Stimulated activated CD4-positive, alpha-beta T cell treated with anti-CD3 and anti-CD28 coated beads, TNF-alpha, amount 100 ng/mL, for 1 hour (primary cell): ENCODE measurements at places on chromosomes 12 and 14.

GRCh38 chr12:89225808-89226411, 126.4 kb downstream of the DUSP6 start:
- no peak for DNase-seq

DNA sequence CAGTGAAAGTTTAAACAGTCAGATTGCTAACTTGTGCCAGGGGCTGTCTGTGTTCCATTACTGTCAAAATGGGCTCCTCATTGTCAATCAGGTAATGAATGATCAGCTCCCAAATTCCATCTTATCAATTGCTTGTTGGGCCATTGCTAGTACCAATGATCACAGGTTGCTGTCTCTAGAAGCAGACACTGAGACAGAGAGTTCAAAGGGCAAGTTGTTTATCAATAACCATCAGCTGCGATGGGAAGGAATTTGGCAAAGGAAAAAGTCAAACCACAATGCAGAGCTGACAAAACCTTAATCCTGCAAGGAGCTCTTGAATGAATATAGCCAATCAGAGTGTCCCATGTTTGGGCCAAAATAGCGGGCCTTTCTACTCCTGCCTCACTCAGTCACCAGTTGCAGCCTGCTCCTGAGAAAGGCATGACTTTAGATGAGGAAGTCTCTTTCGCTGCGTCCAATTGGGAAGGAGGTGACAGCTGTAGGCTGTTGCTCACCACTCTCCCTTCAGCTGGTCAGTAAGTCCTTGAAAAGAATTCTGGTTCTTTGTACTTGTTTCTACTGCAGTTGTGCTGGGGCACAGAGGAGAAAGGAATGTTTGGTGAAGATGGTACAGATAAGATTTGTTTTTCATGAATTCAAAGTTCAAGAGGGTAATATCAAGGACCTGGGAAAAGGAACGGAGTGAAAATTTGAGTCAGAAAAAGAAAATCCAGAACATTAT, 179.2 kb upstream of the PDE3A start:
- DNase-seq = no peak

- DNase-seq = no peak
These were observed 23.4 kb downstream of the DDX47 start for GRCh38 chr12:12836571-12836970.

GRCh38 chr14:91912035-91912434, 35.5 kb downstream of the FBLN5 start:
- no peak for DNase-seq

DNA sequence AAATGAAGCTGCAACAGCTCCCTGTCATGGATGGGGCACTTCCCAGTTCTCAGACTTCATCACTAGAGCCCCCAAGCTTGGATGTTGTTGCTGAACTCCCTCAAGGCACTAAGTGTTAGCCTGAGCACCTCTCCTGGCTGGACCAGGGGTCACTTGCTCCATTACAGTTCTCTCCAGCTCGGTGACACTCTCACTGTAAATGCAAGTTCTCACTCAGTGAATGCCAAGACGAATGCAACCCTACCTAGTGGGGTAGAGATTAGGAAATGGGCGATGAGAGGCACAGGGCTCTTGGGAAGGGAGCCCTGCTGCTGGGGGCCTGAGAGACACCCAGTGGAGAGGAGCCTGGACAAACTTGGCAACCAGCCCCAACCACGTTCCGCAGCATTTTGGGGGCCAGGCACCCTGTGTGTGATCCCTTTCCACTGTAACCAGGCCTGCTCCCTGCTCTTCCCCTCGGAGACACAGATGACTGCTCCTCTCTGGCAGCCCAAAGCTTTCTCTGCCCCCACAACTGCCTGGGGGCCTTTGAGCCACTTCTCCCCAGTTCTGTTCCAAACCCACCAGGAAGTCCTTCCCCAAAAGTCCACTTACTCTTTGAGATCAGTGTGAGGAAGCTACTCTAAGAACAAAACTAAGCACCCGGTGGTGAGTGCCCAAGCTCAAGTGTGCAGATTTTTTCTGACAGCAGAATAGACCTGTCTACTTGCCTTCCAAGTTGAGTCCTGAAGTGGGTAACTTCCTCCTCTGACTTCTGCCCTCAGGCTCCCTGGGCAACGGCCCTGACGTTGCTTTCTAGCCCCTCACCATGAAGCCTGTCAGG, 8.0 kb upstream of the SELPLG start:
- DNase-seq = no peak

DNA sequence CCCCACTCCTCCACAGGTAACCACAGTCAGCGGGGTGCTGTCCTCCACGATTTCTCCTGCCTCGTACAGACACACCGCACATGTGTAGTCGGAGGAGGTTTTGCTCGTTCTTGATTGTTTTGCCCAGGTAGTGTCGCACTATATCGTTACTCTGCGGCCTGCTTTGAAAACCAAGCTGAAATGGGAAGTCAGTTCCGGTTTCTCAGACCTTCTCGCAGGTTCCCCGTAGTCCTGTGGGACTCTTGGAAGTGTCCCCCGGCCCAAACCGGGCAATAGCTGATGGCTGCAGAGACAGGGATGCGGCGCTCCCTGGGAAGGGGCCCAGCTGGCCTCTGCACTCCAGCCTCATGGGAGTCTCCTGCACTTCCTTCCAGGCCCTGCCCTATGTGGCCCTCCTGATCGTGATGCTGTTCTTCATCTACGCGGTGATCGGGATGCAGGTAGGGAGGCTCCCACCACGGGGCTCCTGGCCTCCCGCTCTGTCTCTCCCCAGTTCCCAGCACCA, 141.3 kb upstream of the FKBP4 start:
- DNase-seq = no peak

GRCh38 chr14:104571246-104571645, 8.3 kb upstream of the C14orf180 start:
- no peak for DNase-seq

DNA sequence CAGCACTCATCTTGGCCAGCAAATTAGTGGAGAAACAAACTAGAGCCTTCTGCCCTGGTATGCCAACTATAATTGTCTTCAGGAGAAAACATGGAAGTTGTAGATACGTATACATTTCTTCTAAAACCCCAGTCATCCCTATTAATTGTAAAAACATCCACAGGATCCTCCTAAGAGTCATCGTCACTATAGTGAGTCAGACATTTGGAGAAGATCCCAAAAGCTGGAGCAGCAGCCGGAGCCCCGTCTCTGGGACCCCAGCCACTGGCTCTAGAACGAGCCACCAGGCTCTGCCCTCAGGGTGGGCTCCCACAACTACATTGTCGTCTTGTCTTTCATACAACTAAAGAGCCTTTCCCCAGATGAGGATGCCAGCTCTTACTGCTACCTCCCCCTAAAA, 15.5 kb downstream of the PRKAB1 start:
- no peak for DNase-seq

GRCh38 chr12:108000111-108000510, 129.0 kb upstream of the WSCD2 start:
- DNase-seq = no peak

GRCh38 chr12:68199127-68199526, 26.5 kb downstream of the IL26 start:
- no peak for DNase-seq

DNA sequence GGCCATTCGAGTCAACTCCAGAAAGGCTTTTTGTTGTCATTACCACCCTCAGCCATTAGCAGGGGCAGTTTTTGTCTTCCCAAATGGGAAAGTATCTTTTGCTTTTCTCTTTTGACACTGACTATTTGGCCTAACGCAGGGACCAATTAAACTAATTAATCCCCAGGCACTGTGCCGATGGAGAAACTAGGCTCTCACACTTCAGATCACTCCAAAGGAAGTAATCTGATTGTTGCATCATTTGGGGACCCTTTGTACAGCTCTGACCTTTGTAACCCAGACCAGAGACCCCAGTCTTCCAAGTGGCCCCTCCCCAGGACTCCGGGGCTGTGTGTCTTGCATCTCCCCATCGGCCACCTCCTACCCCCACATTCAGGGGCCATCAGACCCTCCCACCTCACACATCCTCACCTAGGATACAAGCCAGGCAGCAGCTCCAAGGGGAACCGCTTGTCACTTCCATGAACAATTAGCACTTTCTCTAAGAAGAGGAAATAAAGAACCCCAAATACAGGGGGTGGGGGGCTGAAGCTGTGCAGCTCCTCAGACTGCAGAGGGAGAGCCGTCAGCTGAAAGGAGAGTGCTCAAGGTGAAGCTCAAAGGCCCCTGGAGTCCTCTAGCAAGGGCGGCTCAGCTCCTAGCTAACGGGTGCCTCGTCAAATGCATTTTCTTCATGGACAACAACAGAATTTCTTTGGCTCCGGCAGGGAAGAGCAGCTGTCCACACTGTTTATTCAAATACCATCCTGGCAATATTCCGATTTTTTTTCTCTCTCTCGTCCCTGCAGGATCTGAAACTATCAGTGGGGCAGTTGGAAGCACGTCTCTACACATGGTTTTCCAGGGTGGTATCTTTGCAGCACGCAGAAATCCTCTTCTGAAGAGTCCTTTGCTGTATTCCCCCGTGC, 64.3 kb upstream of the DIO3 start:
- DNase-seq = no peak

GRCh38 chr12:62135553-62136200, 124.5 kb upstream of the USP15 start:
- no peak for DNase-seq

GRCh38 chr12:109440851-109441490, 36.1 kb downstream of the KCTD10 start:
- DNase-seq = no peak

DNA sequence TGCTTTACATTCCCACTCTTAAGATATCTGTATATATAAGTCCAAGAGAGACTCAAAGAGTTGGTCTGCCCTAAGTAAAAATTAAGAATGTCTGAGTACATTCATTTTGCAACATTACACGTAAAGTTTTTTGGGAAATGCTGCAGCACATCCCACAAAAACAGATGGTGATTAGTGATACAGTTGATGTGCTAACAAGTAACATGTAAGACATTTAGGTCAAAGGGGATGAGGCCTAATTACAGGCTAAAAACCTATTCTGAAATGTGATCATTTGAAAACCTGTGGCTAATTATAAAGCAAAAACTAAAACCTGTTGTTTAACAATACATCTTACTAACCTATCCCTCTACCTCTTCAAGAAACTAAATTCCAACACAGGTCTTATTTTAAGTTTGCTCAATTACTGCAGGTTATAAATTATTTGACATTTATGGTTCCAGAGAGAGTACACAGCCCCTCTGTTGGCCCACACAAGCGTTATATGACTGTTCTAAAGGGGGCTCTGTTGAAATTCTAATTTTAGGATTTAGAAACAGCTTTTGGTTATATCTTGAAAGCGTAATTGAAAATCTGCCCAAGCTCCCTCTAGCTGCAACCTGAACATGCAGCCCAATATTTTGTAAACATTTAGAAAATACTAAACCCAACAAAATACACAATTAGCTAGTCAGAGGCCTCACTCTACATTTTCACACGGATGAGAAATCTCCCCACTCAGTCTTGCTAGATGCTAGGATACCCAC, 42.9 kb downstream of the BRAP start:
- DNase-seq = no peak

DNA sequence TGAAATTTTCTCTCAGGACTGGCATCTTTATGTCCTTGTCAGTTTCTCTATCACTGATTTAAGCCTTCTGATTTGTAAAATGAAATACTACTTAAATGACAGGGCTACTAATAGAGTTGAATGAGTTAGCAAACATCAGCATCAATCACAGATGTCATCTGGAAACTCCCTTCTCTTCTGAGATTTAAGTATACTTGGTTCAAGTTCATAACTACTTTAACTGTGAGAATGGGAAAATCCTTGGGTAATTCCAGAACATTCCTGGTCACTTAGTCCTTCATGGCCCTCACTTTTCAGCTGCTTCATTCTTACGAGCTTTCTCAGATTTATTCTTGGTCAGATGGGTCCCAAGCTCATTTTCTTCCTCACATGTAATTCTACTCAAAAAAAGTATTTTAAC, 1655.3 kb upstream of the FLRT2 start:
- no peak for DNase-seq

DNA sequence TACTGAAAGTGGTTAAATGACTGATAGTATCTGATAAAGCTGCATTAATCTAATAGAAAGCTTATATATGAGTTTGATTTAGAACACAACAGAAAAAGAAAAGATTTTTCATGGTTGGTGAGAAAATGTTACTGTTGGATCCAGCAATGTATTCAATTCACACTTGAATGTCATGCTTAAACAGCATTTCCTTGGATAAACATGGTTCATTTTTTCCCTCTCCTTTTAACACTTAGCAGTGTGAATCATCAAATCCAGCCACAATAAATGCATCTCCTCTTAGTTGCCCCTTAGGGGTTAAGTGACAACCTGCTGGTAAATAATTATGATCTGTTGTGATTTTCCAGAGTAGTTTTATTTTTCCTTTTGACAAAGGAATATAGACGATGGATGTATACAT, 74.9 kb upstream of the GRIP1 start:
- no peak for DNase-seq

GRCh38 chr14:60101786-60102185, 10.1 kb downstream of the PCNX4 start:
- DNase-seq = no peak

DNA sequence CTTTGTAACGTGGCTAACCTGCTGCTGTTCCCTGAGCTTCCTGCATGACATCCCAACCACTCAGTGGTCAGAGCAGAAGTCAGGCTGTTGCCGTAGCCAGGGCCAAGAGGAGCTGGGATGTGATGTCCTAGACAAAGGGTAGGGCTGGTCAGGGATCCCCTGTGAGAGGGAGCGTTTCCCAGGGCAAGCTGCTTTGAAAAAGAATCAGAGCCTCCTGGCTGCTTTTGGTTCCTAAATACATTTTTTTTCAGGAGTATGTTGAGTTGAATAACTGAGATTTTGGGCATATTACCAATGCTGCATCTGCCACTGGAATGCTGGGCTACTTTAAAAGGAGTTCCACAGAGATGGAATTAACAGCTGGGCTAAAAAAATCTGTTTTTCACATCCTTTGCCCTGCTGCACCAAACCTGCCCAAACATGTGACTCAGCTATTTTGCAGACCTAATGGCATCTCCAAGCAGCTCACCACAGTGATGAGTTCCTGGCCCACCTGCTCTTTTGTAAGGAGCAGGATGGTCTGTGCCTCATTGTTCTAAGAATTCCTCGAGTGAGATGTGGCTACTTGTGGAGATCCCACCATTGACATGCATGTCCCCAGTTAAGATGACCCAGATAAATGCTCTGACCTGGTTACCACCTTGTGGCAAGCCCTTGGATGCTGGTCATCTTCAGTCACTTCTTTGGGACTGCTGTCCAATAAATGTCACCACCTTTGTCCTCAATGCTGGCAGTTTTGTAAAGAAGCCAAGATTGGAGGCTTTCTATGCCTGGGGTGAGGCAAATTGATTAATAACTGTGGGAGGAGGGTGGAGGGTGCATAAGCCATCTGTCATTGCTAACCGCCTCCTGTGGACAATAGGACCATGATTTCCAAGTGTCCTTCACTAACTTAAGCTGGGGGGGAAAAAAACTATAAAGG, 24.1 kb downstream of the ANKRD13A start:
- DNase-seq = no peak

- no peak for DNase-seq
These were observed 1.5 kb upstream of the BDKRB2 start for GRCh38 chr14:96203116-96203515.

- no peak for DNase-seq
These were observed 11.3 kb downstream of the ASB8 start for GRCh38 chr12:48145981-48146380.

DNA sequence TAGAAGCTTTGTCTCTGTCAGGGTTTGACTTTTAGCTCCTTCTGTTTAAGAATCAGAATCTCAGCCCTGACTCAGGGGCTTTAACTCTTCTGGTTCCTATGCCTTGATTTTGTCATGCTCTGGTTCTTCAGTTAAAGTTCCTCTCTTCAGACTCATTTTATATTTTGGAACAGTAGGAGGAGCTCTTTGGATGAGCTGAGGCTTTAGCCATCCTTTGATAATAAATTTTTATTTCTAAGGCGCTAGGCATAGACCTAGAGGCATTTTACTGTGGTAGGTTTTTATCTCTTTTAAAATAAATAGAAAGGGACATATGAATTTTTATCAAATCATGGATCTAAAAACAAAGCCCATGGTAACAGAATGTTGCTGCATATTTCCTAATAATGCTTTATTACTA, 51.7 kb downstream of the ATP23 start:
- DNase-seq = no peak
